ENCODE measurements at places on chromosomes 11 and 22. TPM values are rescaled to one million over a fixed set of nuclear protein-coding genes. Genes with fewer than 3 reads are reported as not detected.

The STK33 gene
- 1.5 TPM for polyA plus RNA-seq

GRCh38 chr11:92750794-92751193 lies 218.7 kb upstream of the MTNR1B start:
- no peaks in the 10 kb centered on the region for H3K4me1 ChIP-seq
- no peaks in the 10 kb centered on the region for H3K36me3 ChIP-seq
- DNase-seq = no peak

The DBX1 gene
- not detected for polyA plus RNA-seq

The ZNRF3 gene
- polyA plus RNA-seq = 0.35 TPM

- no peak overlapping the region for H3K27ac ChIP-seq
- no peak overlapping the region for H3K4me3 ChIP-seq
- H3K27me3 ChIP-seq = no peaks in the 10 kb centered on the region
- DNase-seq = no peak
Measured at GRCh38 chr11:129426038-129426437, 50.4 kb downstream of the BARX2 start.

GRCh38 chr11:69652999-69653398 lies 12.0 kb downstream of the CCND1 start:
- H3K27ac ChIP-seq = no peak overlapping the region
- no peak overlapping the region for H3K4me3 ChIP-seq
- peak; percentile 9 for DNase-seq
- no peaks in the 10 kb centered on the region for H3K36me3 ChIP-seq
- no peaks in the 10 kb centered on the region for H3K27me3 ChIP-seq

DNA sequence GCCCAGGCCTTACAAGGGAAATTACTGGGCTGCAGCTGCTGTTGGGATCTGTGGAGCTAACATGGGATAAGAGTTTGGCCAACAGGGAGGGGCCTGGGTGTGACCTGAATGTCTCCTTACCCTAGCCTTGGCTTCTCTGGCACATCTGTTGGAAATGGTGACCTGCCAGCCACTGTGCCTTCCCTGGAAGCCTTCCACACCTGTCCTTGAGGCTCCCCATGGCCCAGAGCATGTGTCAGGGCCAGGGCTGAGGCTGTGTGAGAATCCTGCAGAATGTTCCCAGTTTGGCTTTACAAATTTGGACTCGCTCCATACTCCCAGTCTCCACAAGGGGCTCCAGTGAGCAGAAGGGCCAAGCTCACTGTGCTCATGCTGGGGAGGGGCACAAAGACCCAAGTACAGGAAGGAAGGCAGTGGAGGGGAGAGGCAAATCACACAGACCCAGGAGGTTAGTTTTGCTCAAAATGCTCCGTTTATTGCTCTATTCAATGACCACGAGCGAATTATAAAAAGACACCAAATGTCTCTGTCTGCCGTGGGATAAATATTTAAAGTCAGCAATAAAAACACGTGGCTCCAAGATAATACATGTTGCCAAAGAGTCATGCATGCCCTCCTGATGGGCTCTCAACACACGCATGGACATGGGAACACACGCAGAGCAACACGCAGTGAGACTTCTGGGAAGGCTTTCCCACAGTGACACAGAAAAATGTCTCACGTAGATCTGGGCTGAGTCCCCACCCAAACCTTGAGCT lies 1.7 kb upstream of the IGSF22 start:
- H3K27ac ChIP-seq = no peak overlapping the region
- no peaks in the 10 kb centered on the region for H3K36me3 ChIP-seq
- no peaks in the 10 kb centered on the region for H3K27me3 ChIP-seq
- H3K4me1 ChIP-seq = peaks cover 8% of the 10 kb centered on the region
- DNase-seq = peak; percentile 61

DNA sequence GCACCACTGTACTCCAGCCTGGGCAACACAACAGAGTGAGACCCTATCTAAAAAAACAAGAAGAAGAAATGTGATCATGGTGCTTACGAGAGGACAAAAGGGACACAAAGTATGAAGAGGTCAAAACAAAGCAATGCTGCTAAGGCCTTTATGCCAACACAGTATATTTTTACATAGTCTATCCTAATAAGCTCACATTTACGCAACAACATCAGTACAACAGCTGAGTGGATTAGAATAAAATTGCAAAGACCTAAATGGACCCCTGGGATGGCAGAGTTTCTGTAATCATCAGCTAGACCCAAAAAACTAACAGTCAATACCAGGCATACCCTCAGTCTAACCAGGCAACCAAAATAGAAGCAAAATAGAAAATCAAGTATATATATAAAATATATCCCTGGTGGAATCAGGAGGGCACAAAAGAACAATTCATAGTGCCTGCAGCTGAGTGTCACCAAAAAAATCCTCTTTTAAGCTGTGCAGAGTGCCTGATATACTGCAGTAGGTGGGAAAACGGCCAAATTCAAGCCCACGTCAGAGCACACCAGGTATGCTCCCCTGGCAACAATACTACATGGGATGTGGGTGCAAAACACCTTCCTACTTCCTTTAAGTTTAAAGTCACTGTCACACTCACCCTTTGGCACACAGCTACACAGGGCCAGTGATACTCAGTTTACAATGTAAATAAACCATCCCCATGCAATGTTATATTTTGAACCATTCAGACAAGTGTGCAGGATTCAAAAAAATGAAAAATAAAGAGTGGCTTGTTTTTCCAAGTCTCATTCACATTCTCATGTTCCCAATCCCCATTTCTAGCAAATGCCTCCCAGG lies 57.8 kb downstream of the RBFOX2 start:
- DNase-seq = no peak
- no peaks in the 10 kb centered on the region for H3K4me1 ChIP-seq
- no peak overlapping the region for H3K27ac ChIP-seq
- H3K36me3 ChIP-seq = no peaks in the 10 kb centered on the region
- H3K4me3 ChIP-seq = no peak overlapping the region

The APOL6 gene
- 26.1 TPM for polyA plus RNA-seq

DNA sequence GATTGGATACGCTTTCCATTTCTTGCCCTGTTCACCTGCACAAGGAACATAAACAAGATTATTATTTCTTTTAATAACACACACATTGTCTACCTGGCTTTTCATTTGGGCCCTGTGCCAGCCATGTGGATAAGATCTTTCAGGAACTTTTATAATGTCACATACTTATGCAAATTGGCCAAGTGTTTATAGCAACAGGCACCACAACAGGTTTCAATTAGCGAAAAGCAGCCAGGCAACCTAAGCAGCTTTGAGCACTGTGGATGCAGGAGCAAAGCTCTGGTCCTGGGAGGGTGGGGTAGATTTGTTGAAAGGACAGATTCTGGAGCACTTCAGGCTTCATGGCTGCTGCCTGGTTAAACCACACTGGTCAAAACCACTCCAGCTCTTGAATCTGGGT lies 217.4 kb downstream of the BARX2 start:
- H3K4me3 ChIP-seq = no peak overlapping the region
- DNase-seq = no peak
- no peaks in the 10 kb centered on the region for H3K4me1 ChIP-seq
- no peaks in the 10 kb centered on the region for H3K27me3 ChIP-seq
- no peaks in the 10 kb centered on the region for H3K36me3 ChIP-seq
- H3K27ac ChIP-seq = no peak overlapping the region

The APOL3 gene
- polyA plus RNA-seq = 102 TPM

DNA sequence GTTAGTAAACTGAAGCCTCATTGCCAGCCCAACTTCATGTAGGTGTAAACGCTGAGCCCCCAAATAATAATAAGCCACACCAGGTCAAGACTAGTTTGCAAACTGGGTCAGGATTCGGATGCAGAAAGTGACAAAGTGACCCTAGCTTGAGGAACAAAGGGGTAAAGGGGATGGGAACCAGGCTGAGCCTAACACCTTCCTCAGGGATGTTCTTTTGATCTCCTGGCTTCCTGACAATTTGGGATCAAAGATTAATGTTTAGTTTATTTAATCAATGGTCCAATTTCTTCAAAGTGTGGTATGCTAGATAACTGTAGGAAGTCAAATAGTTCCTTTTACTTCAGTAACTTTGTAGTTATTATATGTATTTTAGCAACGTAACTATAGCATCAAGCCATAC lies 9.9 kb downstream of the GLYATL1 start:
- H3K36me3 ChIP-seq = no peaks in the 10 kb centered on the region
- H3K4me1 ChIP-seq = no peaks in the 10 kb centered on the region
- no peak for DNase-seq
- no peak overlapping the region for H3K4me3 ChIP-seq
- no peak overlapping the region for H3K27ac ChIP-seq

DNA sequence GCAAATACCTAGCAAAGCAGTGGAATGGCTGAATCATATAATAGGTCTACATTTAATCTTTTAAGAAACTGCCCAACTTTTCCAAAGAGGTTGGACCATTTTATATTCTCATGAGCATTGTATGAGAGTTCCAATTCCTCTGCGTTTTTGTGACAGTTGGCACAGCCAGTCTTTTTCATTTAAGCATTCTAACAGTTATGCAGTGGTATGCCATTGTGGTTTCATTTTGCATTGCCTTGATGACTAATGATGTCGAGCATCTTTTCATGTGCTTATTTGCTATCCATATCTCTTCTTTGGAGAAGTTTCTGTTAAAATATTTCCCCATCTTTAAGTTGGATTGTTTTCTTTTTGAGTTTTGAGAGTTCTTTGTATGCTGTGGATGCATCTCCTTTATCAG lies 38.7 kb downstream of the EIF3F start:
- H3K27ac ChIP-seq = no peak overlapping the region
- DNase-seq = no peak
- H3K27me3 ChIP-seq = no peaks in the 10 kb centered on the region
- H3K36me3 ChIP-seq = no peaks in the 10 kb centered on the region
- H3K4me3 ChIP-seq = no peak overlapping the region

The IL10RA gene
- polyA plus RNA-seq = 659 TPM

- no peak overlapping the region for H3K27ac ChIP-seq
- no peaks in the 10 kb centered on the region for H3K27me3 ChIP-seq
- no peaks in the 10 kb centered on the region for H3K36me3 ChIP-seq
- H3K4me3 ChIP-seq = no peak overlapping the region
- no peak for DNase-seq
Measured at GRCh38 chr11:47021965-47022364, 85.4 kb downstream of the CSTPP1 start.

- no peaks in the 10 kb centered on the region for H3K4me1 ChIP-seq
- DNase-seq = no peak
- H3K27ac ChIP-seq = no peak overlapping the region
- no peak overlapping the region for H3K4me3 ChIP-seq
- H3K27me3 ChIP-seq = peaks cover 6% of the 10 kb centered on the region
Measured at GRCh38 chr22:32063701-32064100, 20.6 kb downstream of the SLC5A1 start.

The BTG4 gene
- polyA plus RNA-seq = not detected

The IGF2 gene
- polyA plus RNA-seq = not detected

- H3K36me3 ChIP-seq = no peaks in the 10 kb centered on the region
- H3K4me1 ChIP-seq = no peaks in the 10 kb centered on the region
- H3K27me3 ChIP-seq = no peaks in the 10 kb centered on the region
- DNase-seq = no peak
- H3K27ac ChIP-seq = no peak overlapping the region
- no peak overlapping the region for H3K4me3 ChIP-seq
Measured at GRCh38 chr22:45919504-45920286, 57.3 kb downstream of the WNT7B start.

The C2CD3 gene
- polyA plus RNA-seq = 9.1 TPM

The CBL gene
- polyA plus RNA-seq = 10.4 TPM

The FAM76B gene
- polyA plus RNA-seq = 14.7 TPM

- H3K36me3 ChIP-seq = peaks cover 29% of the 10 kb centered on the region
- H3K4me1 ChIP-seq = peaks cover 20% of the 10 kb centered on the region
- no peak overlapping the region for H3K27ac ChIP-seq
- no peak overlapping the region for H3K4me3 ChIP-seq
- no peaks in the 10 kb centered on the region for H3K27me3 ChIP-seq
Measured at GRCh38 chr22:35328472-35328885, 28.8 kb downstream of the TOM1 start.

- H3K27me3 ChIP-seq = no peaks in the 10 kb centered on the region
- DNase-seq = no peak
- no peak overlapping the region for H3K4me3 ChIP-seq
- no peaks in the 10 kb centered on the region for H3K36me3 ChIP-seq
- no peaks in the 10 kb centered on the region for H3K4me1 ChIP-seq
Measured at GRCh38 chr11:120219938-120220746, 9.3 kb downstream of the OAF start.
